Hematopoietic multipotent progenitor cell treated with erythropoietin and hydrocortisone succinate and interleukin-3 and kit ligand, for 15 days (in vitro differentiated cells): ENCODE measurements at places on chromosomes 5 and 9.

DNA sequence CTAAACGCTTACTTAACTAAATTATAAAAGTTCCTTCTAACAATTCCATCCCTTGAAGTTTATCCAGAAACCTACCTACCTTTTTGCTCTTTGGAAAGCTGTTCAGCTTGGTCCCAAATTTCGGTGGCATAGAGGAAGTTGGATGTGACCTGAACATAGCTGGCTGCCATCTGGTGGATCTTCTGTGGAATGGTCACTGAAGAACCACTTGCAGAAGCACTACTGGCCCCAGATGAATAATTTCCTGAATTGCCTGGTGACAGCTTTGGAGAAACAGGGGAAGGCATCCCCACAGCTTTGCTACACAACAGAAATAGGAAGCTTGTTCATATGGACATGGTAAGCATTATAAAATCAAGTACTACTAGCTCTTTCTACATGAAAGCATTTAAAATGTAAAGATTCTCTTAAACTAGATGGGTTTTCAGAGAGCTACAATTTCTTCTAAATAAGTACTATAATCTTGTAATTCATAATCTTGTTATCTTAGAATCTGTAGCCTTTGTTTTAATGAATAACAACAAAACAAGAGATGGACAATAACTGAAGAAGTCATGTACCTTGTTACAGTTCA, 9.9 kb downstream of the LEAP2 start:
- peak; percentile 55 for DNase-seq

GRCh38 chr5:167233507-167234220, 1057.8 kb upstream of the WWC1 start:
- DNase-seq: no peak

- DNase-seq: no peak
Observed at GRCh38 chr9:137070906-137071275, 534 bp upstream of the SAPCD2 start.

- no peak for DNase-seq
Observed at GRCh38 chr9:90251316-90251715, 391.3 kb downstream of the DIRAS2 start.

DNA sequence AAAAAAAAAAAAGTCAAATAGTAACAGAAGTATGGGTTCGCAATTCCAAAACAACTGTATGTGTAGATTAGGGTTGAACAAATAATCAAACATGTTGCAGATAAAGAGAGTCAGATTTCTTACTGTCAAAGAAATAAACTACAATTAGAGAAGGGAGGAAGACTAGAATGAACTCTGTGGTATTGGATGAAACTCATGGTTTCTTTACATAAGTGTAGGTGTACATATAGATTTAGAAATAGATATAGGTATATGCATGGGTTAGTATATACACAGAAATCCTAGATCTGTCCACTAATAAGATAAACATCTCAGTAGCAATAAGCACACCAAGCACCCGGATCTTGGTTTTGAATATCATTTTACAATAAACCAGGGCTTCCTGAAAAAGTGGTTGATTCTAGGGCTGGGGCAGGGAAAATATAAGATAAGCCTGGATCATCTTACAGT, 21.3 kb downstream of the DTWD2 start:
- no peak for DNase-seq

DNA sequence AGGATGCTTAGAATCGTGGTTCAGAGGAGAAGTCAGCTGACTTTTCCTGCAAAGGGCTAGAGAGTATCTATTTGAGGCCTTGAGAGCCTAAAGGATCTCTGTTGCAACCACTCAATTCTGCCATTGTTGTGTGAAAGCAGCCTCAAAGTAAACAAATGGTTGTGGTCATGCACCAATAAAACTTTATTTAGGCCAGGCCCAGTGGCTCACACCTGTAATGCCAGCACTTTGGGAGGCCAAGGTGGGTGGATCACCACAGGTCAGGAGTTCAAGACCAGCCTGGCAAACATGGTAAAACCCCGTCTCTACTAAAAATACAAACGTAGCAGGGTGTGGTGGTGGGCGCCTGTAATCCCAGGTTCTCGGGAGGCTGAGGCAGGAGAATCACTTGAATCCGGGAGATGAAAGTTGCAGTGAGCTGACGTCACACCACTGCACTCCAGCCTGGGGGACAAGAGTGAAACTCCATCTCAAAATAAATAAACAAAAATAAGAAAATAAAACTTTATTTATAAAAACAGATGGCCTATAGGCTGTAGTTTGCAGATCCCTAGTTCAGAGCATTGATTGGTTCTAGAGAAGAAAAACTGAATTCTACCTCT, 135.9 kb upstream of the KLF4 start:
- no peak for DNase-seq

GRCh38 chr5:145776886-145777285, 58.3 kb downstream of the PRELID2 start:
- DNase-seq: no peak

DNA sequence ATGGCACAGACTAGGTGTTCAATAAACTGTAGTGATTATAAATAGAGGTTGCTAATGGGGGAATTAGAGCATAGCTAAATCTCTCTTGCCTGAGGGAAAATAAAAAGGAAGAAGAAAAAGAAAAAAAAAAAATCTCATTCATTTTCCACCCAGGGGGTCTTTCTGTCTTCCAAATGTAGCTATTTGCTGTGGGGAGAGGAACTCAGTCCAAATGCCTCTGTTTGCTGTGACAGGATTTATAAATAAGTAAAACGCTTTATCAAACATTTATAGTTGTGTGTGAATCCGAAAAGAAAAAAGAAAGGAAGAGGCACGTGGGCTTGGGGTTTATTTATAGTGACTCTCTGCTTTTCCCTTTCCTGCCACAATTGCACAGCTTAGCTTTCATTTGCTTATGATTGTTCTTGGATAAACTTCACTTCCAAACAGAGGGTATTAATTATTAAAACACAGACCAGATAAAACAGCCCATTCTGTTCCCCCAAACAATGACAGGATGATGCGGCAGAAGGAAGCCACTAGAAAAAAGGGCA, 245.7 kb downstream of the ASTN2 start:
- DNase-seq: no peak

- DNase-seq: no peak
Observed at GRCh38 chr9:97956331-97956730, 18.4 kb upstream of the HEMGN start.

DNA sequence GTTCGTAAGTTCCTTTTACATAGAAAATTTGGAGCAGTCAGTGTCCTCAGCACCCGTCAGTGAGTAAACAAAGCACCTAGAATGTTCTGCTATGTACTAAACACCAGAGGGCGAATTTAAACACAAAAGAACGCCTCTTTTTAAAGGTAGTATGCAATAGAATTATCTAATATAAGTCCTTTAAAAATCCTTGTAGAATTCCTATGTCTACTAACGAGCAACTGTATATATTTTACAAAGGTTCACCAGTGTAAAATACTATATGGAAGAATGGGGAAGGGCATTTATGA, 499 bp upstream of the TMEM232 start:
- peak; percentile 28 for DNase-seq

DNA sequence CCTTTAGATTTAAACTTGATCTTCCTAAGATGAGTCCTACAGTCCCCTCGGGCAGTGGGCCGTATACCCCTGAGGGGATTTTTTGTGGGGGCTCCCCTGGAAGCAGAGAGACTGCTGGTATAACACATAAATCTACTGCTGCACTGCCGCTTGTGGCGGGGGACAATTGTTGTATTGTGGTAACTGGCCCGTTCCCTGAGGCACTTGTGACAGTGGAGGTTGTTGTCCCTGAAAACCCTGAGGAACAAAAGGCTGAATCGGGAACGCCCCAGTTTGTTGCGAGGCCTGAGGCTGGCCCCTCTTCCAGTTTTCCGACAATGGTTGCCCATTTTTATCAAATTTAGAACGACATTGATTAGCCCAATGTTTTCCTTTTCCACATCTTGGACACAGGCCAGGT, 4.7 kb upstream of the TMEM141 start:
- DNase-seq: no peak

GRCh38 chr9:1077616-1078015, 27.5 kb downstream of the DMRT2 start:
- no peak for DNase-seq

DNA sequence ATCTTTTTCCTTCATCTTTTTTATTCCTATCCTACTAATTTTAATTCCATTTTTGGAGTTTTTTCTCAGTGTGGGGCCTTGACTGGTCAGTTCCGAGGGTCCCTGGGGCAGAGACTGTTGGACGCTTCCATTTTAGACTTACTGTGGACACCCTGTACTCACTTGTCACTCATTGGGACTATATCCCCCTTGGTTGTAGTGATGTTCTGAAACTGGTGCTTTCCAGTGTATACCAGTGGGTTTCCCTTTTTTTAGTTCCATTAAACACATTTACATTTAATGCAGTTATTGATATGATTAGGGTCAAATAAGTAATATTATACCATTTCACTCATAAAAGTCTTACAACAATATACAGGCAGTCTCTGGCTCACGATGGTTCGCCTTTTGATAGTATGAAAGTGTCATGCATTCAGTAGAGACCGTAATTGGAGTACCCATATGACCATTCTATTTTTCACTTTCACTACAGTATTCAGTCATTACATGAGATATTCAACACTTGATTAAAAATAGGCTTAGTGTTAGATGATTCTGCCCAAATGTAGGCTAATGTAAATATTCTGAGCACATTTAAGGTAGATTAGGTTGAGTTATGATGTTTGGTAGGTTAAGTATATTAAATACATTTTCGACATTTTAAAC, 46.0 kb downstream of the CNOT6 start:
- no peak for DNase-seq

DNA sequence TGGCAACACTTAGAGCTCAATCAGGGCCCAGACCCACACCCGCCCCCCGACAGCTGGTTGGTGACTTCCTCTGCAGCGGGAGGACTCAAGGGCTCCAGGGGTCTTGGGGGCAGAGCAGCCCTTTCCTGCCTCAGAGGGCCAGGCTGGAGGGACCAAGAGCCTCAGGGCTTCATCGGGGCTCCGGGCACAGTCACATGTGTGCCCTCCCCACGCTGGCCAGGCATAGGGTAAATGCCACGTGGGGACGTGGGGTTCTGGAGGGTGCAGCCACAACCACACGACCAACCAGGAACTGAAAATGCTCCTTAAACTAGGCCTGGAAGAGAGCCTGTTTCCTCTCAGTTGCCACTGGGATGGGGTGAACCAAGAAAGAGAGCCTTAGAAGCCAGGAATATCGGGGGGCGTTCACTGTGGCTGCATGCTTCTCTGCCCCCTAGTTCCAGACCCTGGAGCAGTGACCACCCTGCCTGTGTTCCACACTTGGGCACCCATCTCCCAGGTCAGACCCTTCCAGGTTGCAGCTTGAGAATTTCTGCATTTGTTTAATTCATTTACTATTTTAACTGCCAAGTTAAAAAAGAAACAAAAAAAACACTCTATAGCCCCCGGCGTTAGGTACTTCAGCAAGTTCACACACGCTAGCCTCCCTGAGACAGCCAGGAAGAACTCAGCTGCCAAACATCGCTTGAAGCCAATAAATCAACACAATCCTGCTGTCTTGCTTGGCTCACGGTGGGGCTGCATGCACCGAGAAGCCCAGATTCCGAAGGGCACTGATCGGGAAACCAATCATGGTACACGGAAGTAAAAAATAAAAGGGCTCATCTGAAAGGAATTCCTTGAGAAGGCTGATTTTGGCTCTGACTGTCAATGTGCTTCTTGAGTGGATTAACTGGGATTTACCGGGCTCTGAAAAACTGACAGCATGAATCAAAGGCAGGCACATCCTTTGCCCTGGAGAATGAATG, 56.1 kb upstream of the PHYKPL start:
- DNase-seq: no peak
